ENCODE measurements at places on chromosomes 4 and X. TPM values are rescaled to one million over a fixed set of nuclear protein-coding genes. Genes with fewer than 3 reads are reported as not detected.

DNA sequence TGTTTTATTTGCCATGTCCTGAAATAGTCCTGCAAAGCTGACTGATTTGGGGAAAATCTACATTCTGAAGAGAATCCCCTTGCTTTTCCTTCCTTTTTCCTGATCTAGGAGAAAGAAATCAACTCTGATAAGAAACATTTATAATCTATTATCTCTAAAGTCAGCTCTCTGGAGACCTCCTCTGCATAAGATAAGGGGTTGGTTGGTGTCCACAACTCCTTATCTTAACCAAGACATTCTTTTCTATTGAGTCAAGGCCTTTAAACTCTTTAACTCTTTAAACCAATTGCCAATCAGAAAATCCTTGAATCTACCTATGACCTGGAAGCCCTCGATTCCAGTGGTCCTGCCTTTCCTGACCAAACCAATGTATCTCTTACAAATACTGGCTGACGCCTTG lies 373.6 kb upstream of the RASGEF1B start:
- no peak for DNase-seq

The UGT2B28 gene
- not detected for total RNA-seq

GRCh38 chr4:1239950-1240307 lies 9.0 kb downstream of the CTBP1 start:
- no peak for DNase-seq

DNA sequence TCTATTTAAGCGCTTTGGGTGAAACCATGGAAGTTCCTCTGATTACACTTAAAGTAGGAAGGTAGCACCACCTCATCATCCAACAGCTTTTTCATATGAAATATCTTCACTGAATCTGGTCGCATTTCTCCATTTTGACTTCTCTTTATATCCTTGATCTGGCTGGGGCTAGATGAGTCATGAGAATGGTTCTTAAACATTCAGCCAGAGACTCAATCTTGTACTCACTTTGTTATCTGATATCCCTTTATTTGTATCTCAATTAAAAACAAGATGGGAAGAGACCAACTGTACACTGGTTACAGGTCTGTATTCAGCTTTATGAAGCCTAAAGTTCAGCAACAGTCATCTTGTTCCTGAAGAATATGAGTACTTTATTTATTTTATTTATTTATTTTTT lies 84.9 kb downstream of the CBLL2 start:
- DNase-seq = no peak

DNA sequence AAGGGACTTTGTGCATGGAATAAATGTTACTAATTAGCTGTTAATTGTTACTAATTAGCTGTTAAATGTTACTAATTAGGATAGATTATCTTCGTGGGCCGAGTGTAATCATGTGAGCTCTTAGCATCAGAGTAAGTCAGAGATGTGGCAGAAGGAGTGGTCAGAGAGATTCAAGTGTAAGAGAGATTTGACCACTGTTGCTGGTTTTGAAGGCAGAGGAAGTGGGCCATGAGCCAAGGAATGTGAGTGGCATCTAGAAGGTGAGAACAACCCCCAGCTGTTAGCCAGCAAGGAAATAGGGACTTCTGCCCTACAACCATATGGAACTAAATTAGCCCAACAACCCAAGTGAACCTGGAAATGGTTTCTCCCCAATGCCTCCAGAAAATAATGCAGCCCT lies 28.2 kb downstream of the ODAPH start:
- no peak for DNase-seq

GRCh38 chr4:118388606-118389005 lies 35.8 kb upstream of the PRSS12 start:
- no peak for DNase-seq

DNA sequence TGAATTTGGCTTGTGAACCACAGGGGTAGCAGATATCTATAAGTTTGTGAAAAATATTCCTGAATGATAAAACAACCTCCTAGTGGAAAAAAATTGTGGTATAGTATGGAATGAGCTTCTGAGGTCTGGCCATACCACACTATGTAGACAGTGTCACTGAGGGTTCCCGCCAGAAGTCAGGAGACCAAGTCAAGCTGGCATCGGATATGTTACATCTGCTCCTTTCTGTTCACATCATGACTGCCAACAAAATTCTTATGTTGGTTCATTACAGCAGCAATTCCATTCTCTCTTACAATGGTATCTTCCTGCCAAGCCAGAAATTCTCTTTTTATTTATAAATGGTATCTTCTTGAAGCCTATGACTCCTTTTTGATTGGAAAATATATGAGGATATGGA lies 273.0 kb downstream of the PPP3CA start:
- DNase-seq = no peak

DNA sequence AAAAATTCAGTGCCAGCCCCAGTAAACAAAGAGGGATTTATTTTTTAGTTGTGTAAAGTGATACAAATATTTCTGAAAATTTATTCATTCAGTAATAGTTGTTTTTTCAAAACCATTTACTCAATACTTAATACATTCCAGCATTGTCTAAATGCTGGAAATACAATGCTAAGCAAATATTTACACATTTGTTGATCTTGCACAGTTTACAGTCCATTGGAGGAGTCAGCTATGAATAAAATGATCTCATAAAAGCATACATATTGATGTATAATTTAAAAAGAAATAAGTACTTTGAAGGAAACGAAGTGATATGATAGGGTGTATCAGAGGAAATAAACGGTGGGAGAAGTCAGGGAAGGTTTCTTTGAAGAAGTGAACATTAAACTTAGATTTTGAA lies 1942.1 kb upstream of the ADGRL3 start:
- no peak for DNase-seq

GRCh38 chr4:155907556-155907955 lies 4.1 kb downstream of the TDO2 start:
- DNase-seq = no peak

The CTAG1A gene
- total RNA-seq = not detected

The KIF4A gene
- not detected for total RNA-seq

The AR gene
- not detected for total RNA-seq

DNA sequence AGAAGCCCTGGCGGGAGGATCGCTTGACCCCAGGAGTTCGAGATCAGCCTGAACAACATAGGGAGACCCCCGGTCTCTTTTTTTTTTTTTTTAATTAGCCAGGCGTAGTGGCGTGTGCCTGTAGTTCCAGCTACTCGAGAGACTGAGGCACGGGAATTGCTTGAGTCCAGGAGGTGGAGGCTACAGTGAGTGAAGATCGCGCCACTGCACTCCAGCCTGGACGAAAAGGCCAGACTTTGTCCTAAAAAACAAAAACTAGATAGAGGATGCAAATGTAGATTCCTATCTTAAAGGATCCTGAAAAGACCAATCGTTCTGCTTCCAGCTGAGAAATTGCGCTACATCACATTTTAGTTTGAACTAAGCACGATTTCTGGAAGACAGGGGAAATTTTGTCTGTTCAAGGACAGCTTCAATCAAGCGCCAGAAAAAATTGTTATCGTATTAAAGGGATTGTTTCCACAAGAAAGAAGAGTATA lies 627 bp upstream of the HSD17B11 start:
- DNase-seq = no peak

- no peak for DNase-seq
These were observed 71.8 kb upstream of the GPR34 start for GRCh38 chrX:41616935-41617334.
